ENCODE measurements at places on chromosomes 7 and 10.

DNA sequence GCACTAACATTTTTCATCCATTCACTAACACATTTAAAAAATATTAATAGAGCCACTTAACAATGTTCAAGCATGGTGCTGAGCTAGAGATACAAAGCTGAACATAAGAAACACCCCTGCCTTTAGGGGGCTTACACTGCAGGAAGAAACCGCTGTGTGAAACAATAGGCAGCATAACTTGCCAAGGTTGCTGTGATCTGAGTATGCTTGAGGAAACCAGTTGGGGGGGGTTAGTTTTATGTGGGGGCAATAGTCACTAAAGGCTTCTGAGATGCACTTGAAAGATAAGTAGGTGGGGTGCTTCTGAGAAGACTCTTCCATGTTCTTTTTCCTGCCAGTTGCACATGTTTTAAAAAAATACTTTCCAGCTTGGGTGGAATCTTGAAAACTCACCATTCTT is 2.8 kb downstream of the RBM17 start:
- no peak for DNase-seq

GRCh38 chr7:44180631-44181030 is 8.6 kb downstream of the GCK start:
- no peak for DNase-seq

DNA sequence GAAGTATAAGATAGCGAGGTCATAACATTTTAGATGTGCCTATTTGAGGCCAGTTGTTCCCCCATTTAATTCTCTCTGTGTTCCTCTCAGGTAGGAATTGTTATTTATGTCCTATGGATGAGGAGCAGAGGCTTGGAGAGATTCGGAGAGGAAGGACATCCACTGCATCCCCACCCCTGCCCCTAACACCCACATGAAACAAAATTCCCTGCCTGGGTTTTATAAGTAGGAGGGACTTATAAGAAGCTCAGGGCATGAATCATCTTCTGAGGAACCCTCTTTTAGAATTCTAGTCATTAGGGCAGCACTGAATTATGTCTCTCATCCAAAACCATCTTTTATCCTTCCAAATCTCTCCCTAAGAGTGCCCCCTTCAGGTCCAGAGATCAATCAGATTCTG is 5.0 kb downstream of the CHAT start:
- no peak for DNase-seq

DNA sequence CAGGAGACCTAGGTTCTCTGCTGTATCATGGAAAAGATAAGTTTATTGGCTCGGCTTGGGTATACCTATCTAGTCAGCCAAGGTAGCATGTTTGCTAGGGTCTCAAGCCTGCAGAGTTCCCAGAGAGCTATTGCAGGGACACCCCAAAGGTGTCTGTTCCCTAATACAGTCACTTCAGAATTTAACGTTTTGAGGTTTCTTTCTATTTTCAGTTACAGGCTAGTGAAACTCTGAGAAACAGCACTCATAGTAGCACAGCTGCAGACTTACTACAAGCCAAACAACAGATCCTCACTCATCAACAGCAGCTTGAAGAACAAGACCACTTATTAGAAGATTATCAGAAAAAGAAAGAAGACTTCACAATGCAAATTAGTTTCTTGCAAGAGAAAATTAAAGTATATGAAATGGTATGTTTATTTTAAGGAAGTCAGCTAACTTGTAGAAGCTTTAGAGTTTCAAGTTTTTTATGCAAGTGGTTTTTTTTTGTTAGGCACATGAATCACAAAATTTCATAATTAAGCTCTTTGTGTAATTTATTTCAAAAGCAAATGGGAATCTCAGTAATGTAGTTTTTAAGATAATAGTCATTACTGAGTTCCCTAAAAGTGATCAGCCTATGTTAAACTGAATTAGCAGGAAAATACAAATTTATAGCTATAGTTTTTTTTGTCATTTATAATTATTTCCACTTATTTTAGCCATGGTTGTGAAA is 54.9 kb downstream of the AKAP9 start:
- DNase-seq = no peak

GRCh38 chr10:49585387-49585786 is 24.7 kb upstream of the SLC18A3 start:
- no peak for DNase-seq

- DNase-seq = no peak
These were observed 222.1 kb upstream of the AOAH start for GRCh38 chr7:36946401-36946739.

DNA sequence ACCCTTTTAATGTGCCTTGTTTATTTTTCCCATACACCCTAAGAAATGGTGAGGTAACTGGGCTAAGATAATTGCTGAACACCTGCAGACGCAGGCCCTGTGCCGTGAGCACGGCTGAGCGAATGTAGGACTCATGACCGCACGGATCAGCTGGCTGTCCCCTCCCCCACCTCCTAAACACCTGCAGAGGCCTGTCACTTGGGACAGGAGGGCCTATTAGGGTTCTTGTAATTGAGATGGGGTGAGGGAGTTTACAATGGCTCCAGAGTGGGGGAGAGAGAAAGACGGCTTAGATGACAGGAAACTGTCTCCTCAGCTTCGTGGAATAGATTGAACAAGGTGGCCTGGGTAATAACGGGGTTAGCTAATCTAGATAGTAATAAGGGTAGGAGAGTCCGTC is 291.7 kb upstream of the HABP2 start:
- no peak for DNase-seq

GRCh38 chr10:108562105-108562504 is 1361.2 kb downstream of the XPNPEP1 start:
- no peak for DNase-seq

GRCh38 chr7:143222782-143223181 is 945 bp downstream of the TAS2R40 start:
- no peak for DNase-seq

DNA sequence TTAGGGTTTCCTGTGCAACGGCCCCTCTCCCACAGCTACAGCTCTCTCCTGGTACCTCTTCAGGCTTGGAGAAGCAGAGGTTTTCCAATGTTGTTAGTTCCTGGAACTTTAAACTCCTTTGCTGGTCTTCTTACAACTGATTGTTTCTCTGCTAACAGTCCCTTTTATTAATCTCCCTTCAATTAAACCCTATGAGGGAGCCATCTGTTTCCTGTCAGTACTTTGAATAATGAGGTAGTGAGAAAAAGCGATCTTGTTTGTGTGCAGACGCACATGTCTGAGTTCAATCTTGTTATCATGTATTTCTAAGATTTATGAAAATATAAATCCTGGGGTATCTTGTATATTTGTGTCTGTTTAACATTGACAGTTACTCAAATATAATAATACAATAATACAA is 102.4 kb downstream of the MDFIC start:
- DNase-seq = no peak

- no peak for DNase-seq
These were observed 54.7 kb downstream of the FGFR2 start for GRCh38 chr10:121543545-121543944.

DNA sequence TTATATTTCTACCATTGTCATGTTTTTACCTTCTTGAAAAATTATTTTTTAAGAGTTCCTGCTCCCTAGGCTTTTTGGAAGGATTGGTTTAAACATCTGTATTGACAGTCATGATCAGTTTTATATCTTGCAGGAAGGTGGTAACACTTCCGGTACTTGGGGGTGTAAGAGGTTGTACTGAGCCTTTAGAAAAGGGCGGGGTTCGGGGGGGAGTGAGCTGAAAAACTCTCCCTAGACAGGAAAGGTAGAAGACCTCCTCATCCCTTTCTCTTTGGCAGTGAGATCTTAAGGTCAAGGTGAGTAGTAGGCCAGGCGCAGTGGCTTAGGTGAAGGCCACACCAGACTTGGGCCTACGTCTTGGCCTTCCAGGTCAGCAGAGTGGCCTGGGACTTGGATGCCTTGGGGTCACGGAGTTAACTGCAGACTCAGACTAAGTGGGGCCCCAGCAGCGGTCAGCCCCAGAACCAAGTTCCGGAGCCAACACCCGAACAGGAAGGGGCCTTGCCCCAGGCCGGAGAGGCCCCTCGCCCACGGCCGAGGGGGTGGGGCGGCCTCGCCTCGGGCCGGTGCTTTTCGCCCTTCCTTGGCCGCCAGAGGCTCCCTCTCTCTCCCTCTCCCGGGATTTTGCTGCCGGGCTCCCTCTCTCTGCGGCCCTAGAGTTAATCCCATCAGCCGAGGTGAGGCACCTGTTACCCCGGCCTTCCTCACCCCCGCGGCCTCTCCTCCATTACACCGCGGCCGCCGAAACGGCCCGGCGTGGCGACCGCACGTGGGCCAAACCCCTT is at the start of gene PPP1R9A:
Gene PPP1R9A (plus strand): TSS at position 569 of the 785 bp plus-strand sequence. CDS start 2,520 bp downstream, outside the sequence.
- no peak for DNase-seq

DNA sequence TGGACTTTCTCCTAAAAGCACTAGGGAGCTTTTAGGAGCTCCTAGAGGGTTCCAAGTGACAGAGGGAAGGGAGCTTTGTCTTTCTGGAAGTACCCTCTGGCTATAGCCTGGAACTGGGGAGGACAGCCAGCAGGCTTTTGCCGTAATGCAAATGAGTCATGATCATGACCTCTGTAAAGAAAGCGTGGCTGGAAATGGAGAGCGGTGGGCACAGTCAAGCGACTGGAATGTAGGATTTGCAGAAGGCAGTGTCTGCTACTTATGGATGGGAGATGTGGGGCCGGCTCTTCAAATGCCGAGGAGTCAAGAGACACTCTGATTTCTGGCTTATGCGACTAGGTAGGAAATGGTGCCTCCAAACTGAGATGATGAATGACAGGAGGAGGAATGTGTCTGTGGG is 34.6 kb upstream of the PLPP4 start:
- no peak for DNase-seq

- no peak for DNase-seq
These were observed 83.6 kb upstream of the ABI1 start for GRCh38 chr10:26944261-26944882.

- no peak for DNase-seq
These were observed 188.4 kb upstream of the C7orf33 start for GRCh38 chr7:148402159-148402558.

DNA sequence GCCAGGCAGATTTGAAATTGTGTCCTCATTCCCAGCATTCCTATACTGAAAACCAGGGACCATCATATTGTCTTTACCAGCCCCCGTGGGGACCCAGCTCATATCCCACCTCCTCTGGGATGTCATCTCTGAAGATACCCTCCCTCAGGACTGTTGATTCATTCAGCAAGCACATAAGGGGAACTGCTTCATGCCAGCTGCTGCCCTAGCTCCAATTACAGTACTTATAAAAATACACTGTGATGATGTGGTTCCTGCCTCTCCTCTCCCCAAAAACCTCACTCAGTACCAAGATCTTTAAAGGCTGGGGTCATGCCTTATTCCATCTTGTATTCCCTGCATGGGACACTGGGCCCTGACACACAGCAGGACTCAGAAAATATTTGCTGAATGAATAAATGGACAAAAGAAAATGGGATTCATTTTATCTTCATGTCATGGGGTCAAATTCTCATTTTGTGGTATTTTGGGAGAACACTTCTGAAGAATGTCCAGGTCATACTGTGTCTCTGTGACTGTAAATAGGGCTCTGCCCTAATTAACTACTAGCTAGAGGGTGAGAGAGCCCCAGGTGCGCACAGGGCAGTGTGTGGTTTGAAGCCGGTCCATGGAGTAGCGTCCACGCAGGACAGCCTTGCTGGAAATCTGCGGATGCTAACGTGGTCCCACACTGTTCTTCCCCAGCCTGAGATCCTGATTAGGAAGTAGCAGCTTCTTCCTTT is 29.0 kb upstream of the DAGLB start:
- DNase-seq = no peak

DNA sequence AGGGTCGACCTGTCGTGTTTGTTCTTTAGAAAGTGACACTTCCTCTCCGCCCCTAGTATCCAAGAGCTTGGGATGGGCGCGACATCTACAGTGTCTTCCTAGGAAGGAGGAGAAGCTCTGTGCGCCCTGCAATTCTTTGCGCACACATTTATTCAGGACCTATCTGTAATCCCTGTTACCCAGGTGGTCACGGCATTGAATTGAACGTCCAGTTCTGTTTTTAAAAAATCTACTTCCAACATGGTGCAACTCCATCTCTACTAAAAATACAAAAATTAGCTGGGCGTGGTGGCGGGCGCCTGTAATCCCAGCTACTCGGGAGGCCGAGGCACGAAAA is 606 bp upstream of the LAMB1 start:
- no peak for DNase-seq

GRCh38 chr7:124777268-124777667 is 11.7 kb upstream of the GPR37 start:
- DNase-seq = no peak

DNA sequence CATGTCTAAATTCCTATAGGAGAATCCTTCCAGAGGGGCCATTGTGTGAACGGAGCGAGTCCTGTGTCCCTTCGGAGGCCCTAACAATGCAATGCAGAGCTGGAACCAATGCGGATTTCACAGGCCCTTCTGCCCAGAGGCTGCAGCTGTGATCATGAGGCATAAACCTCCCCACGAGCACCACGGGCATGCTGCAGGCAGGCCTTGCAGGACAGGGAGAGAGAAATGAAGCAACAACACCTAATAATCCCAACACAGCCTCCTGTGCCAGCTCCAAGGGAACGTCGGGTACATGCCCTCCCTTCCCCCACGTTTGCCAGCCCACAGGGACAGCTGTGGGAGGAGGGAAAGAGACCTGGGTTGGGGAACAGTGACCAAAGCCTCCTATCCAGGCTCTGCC is 74.4 kb downstream of the TNS3 start:
- DNase-seq = no peak

DNA sequence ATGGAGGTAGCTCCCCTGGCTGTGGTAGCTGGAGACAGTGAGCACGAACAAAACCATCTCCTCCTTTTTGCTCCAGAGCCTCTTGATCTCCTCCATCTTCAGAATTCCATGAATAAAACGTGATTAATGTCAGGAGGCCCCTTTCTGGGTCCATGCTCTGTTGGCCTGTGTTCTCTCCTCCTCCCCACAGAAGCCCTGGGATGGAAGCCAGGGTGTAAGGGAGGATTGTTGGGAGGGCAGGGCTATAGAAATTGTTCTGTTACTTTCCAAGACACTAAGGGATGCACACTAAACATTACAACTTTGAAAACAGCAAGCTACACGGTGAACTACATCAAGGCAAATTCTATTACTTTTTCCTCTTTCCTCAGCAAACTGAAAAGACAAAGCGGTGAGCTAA is 96.3 kb downstream of the RNF216 start:
- DNase-seq = no peak

GRCh38 chr7:151696721-151697514 is 177.2 kb upstream of the RHEB start:
- DNase-seq = no peak

DNA sequence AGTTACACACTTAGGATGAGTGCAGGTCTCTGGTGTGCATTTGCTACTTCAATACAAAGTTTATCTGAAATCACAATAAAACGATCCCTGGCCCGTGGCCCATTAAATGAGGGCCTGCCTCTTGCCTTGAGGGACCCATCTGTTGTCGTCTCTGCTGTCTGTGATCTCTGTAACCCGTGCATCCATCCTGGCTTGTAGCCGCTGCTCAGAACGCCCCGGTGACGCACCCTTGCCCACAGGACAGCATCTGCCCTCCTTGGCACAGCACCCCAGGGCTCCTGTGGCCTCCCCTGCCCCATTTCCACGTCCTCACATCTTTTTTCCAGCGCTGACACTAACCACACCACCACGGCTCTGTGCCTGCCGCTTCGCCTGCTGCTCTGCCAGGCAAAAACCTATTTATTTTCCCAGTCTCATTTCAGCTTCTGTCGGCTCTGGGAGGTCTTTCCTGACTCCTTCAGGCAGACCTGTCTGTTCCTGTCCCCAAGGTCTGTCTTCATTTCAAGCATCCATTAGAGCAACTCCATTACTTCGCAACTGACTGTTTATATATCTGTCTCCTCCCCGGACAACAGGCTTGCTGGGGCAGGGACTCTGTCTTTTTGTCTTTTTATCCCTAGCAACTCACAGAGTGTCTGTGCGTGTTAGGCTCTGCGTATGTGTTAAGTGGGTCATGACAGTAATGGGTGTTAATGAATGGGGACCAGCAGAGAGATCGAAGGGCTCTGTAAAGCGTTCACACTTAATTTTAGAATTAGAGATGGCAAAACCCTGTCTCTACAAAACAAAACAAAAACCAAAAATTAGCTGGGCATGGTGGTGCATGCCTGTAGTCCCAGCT is 16.4 kb downstream of the CARD11 start:
- DNase-seq = no peak
